ENCODE measurements at places on chromosomes 12 and 14. TPM values are rescaled to one million over a fixed set of nuclear protein-coding genes. Genes with fewer than 3 reads are reported as not detected.
A peak's percentile ranks its signal among the peaks of the same experiment; 100 is the strongest.

DNA sequence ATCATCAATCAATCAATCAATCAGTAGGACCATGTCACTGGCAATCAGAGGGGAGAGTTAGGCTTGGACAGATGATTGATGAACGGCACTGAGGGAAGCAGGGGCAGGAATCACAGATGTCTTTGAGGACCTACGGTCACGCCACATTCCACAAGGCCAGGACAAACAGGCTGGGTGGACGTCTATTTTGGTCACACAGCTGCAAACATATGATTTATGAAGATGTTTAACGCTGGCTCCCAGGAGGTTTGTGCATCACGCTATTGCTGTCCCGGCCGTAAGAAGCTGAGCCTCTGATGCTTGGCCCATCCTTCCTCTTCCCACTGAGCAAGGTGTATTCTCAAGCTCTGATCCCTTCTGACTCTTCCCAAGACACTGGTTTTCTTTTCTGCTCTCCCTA lies 160.8 kb downstream of the FOXN3 start:
- DNase-seq, result no peak

DNA sequence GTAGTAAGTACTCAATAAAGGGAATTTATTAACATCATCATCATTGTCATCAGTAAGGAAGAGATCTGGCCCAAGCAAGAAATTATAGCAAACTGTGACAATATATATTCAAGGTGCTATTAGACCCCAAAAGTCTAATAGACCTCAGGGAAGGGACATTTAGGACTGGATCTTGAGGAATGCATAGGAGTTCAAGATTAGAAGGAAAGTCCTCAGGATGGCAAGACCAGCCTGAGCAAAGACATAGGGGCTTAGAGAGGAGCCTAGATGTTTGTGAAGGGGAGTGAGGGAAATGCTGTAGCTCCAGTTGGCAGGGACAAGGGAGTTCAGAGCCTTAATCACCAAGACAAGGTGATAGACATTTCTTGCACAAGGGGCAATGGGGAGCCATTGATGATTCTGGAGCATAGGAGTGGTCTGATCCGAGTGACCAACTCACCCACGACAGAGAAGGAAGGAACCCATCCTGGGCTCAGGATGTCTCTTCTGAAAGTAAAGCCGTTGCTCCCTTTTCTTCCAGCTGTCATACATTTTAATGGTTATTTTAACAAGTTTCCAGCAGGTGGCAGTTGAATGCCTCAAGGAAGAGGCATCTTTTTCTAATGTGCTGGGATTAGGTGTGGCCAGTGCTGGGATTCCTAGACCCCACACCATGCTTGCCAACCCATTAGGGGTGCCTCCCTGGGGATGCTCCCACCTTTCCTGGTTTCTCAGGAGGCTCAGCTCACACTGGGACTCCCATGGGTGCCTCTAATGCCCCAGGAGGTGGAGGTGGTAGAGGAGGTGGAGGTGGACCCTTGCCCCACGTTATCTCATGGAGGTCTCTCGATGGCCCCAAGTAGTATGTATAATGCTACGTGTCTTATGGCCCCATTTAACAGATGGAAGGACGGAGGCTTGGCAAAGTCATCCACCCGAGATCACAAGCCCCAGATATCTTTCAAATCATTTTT lies 37.8 kb downstream of the PHETA1 start:
- DNase-seq, result peak; percentile 26

DNA sequence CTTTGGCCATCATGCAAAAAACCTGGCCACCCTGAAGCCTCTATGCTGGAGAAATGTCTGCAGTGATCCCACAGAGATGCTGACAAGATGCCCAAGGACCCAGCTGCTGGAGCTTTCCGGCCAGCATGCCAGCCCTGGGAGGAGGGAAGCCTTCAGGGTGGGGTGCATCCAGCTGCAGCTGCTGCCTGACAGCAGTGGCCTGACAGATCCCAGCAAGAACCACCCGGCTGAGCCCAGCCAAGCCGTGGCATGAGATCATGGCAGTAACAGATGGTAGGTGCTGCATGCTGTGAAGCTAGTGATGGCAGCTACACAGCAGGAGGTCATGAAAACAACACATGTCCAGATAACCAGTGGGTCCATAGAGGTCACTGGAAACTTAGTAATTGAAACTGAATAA lies 13.8 kb downstream of the CLBA1 start:
- no peak for DNase-seq

GRCh38 chr12:82015623-82016347 lies 256.6 kb upstream of the PPFIA2 start:
- DNase-seq, result peak; percentile 34

DNA sequence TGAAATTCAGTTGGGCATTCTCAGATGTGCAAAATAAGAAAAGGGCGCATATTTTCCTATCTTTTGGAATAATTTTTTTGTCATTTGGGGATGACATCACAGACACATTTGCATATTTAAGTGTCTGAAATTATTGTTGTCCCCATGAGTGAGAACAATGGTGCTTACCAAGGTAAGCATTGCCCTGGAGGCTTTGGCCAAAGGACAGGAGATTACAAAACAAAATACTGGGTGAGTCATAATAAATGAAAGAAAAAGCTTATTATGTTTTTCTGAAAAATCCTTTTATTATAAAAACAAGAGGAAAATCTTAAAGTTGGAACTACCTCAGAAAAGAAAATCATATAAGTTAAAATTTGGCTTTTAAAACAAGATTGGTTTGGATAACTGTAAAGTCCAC lies 254.9 kb downstream of the BTG1 start:
- DNase-seq, result no peak

DNA sequence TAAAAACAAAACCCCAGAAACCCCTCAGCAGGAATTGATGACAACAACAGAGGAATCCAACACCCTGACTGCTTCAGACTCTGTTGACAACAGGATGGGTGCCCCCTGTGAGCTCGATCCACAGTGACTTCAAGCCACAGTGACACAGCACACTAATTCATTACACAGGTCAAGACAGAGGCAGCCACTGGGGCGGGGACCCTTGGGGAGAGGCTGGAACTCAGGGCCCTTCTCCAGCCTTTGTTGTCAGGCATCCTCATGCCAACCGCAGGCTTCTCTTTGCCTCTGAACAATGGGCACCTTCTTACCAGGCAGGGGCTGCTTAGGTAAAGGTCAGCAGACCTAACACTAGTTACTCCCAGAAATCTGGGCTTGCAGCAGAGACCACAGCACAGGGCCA lies 37.6 kb downstream of the ACADS start:
- no peak for DNase-seq

GRCh38 chr14:22814941-22815713 lies at the start of gene SLC7A7:
SLC7A7 (minus strand) TSS chr14:22815435; CDS start chr14:22813398, 2,037 bp downstream.
- no peak for DNase-seq

GRCh38 chr12:24534622-24535021 lies 414.3 kb downstream of the BCAT1 start:
- DNase-seq, result no peak

DNA sequence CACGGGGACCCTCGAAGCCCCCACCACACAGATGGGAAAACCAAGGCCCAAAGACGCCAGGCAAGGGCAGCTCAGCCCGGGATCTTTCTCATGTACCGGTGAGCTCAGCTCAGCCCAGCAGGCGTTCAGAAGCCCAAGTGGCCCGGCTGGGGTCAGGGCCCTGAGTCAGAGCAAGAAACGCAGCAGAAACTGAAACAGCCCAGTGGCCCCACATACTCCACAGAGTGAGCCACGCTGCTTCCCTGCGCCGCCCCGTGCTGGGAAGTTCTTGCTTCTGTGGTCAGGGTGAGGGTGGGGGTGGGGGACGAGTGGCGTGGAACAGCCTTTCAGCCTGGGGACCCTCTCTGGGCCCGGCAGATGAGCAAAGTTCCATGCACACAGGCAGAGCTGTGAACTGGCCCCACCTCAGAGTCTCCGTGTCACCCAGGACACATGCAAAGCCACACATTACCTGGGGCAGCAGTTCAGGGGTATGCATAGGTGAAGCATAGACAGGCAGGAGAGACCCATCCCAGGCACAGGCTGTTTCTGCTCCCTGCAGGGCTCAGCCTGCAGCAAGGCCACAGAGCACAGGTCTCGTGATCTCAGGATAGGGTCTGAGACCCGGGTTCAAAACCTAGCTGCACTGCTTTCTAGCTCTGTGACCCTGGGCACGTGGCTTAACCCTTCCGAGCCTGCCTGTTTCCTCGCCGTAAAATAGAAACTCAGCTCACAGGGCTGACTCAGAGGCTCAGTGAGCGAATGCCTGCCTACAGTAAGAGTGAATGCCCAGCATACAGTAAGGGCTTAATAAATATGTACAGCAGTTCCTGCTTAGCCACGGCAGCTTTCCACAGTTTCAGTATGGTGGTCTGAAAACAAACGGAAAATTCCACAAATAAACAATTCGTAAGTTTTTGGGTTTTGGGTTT lies 21.6 kb downstream of the NCOR2 start:
- no peak for DNase-seq

GRCh38 chr12:15329891-15330290 lies 7.6 kb downstream of the PTPRO start:
- no peak for DNase-seq

GRCh38 chr12:71684081-71684480 lies 1.8 kb upstream of the TMEM19 start:
- DNase-seq, result no peak

GRCh38 chr12:117486840-117487659 lies 125.6 kb upstream of the NOS1 start:
- peak; percentile 34 for DNase-seq

- no peak for DNase-seq
Measured at GRCh38 chr14:43438056-43438455, 1069.0 kb downstream of the FSCB start.

- DNase-seq, result no peak
Measured at GRCh38 chr12:121789800-121790728, 3.4 kb downstream of the RHOF start.

- DNase-seq, result no peak
Measured at GRCh38 chr14:61567838-61568571, 127.3 kb upstream of the HIF1A start.

DNA sequence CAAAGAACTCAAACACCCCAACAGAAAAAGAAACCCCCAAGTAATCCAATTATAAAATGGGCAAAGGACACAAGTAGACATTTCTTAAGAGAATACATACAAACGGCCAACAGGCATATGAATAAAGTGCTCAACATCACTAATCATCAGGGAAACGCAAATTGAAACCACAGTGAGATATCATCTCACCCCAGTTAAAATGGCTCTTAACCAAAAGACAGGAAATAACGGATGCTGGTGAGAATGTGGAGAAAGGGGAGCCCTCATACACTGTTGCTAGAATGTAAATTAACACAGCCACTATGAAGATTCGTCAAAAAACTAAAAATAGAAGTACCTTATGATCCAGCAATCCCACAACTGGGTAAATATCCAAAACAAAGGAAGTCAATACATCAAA lies 52.4 kb downstream of the CLMN start:
- DNase-seq, result no peak

DNA sequence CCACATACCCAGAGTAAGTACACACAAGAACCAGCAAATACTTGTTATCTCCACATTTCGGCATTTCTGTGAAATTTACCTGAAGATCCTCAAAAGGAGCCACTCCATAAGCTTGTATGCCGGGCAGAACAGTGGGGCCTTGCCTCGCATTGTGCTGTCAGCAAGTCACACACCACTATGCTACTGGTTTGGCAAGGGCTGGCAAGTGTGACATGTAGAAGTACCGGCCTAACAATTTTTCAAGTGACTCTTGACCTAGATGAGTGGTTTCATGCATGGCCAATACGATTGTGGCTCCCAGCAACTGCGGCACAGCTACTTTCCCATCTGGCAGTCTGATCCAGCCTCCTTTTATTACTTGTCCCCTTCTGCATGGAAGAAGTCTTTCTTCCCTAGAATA lies 69.8 kb downstream of the GAS2L3 start:
- DNase-seq, result no peak

DNA sequence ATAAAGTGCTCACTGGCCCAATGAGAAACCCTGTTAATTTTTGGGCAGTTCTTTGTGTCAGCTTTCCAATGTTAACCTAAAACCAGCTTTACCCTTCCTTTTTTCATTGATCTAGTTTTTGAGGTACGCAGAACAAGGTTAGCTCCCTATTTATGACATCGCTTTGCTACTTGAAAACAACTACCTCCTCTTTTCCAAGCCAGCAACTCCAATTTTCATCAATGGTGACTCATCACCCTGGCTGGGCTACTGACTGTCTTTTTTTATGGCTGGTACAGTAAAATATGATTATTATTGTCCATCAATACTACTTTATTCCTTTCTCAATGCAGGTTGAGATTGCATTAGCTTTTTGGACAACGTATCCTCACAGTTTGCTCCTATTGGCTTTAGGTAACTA lies 22.5 kb upstream of the AKAP6 start:
- no peak for DNase-seq

DNA sequence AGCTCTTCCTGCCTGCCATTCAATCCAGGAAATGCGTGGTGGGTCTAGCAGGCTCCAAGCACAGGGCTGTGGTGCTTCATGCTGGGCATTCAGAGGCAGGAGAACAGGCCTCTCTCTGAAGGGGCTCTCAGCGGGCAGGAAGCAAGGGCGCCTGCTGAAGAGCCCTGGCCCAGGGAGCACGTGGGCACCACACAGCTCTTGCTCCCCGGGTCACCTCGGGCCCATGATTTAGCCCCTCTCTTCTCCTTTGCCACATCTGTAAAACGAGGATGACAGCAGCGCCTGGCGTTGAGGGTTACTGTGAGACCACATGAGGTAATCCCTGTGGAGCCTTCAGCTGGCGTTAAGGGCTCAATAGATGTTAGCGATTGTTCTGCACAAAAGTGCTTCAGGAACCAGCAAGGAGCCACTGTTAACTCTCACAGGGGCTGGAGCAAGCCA lies 37.6 kb upstream of the SPTLC2 start:
- DNase-seq, result no peak

DNA sequence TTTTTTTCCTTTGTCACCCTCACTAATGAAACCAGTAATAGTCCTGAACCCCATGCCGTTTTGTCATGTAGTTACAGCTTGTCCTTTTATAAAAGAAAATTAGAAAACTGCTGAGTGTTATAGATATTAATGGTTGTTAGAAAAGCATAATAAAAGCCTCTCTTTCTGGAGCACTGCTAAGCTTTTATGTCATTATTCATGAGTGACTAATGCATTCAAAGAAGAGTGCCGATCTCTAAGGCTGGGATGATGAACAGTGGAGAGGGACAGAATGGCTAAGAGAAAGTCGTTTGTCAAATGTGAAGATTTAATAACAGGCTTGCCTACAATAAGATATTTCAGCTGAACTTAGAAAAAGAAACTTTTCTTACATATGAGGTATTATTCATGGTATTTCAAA lies 121.6 kb downstream of the MGAT4C start:
- no peak for DNase-seq

EFS gene
- 41.1 TPM for polyA plus RNA-seq

PTPN21 gene
- polyA plus RNA-seq, result 39.4 TPM

CDKL1 gene
- polyA plus RNA-seq, result 9.6 TPM

TAS2R13 gene
- polyA plus RNA-seq, result 0.13 TPM

ATF1 gene
- polyA plus RNA-seq, result 46.7 TPM

ACSM4 gene
- polyA plus RNA-seq, result not detected

PRR4 gene
- 5.9 TPM for polyA plus RNA-seq

SAMD15 gene
- 8.3 TPM for polyA plus RNA-seq

PRICKLE1 gene
- 45.9 TPM for polyA plus RNA-seq

CCDC184 gene
- polyA plus RNA-seq, result 0.78 TPM
